ENCODE measurements at places on chromosomes 5 and 9. TPM values are rescaled to one million over a fixed set of nuclear protein-coding genes. Genes with fewer than 3 reads are reported as not detected.
A peak's percentile ranks its signal among the peaks of the same experiment; 100 is the strongest.

GRCh38 chr5:42640835-42641234 is 115.8 kb upstream of the CCDC152 start:
- DNase-seq: no peak

- no peak for DNase-seq
These were observed 29.9 kb upstream of the UBE2QL1 start for GRCh38 chr5:6418679-6419276.

DNA sequence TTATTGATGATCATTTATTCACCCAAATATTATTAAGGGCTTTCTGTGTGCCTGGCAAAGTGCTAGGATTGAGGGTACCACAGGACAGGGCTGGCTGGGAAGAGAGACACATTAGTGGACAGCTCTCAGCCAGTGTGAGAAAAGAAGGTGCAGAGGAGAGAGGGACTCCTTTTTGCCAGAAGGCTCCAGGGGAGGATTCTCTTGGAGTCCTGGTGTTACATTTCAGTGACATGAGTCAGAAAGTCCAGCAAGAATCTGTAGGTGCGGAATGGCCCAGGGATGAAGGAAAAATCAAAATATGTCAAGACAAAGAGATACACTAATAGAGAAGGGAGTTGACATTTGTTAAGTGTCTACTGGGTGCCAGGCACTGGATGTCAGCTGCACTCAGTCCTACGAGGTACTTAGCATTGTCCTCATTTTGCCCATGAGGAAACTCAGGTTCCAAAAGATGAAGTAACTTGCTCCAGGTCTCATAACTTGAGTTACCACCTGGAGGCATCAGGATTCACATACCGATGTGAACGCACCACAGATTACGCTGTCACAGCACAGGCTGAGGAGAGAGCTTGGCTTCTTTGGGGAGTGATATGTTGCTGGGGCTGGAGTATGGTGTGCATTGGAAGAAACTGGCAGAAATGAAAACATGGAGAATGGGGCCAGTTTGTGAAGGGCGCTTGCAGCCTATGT is 60.5 kb downstream of the RASGRF2 start:
- DNase-seq: peak; percentile 44

GRCh38 chr9:34559624-34560455 is 29.7 kb downstream of the CNTFR start:
- DNase-seq: peak; percentile 50

STC2 gene
- total RNA-seq: 316 TPM

GRCh38 chr9:121350993-121351561 is 19.0 kb downstream of the STOM start:
- peak; percentile 90 for DNase-seq

DNA sequence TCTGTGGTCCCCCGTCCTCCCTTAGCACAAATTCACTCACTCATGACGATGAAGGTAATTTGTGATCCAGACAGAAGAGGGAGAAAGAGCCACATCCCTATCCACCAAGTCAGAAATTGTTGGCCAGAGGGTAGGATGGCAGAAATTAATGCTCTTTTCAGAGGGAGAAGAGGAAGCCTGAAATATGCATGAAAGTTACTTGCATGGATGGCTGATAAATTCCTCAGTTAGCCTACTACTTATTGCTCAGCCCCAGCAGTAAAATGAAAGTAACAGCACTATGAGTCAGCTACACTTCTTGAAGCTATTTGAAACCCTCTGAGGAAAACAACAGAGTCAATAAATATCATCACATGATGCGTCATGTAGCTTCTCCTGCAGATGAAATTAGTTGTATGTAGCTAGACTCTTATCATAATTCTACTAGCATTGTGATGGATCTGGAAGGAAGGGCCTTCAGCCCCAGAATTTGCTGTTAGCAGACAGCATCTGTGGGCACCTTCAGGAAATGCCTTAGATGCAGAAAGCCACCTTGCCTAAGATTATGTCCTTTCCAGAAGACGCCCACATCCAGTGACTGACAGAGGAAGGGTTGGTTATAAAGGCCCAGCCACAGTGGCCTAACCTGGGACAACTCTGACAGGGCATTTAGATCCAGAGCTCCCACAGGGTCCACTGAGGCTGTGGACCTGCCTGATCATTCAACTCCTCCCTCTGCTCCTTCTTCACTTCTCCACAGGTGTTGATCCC is 81.2 kb upstream of the CCDC112 start:
- peak; percentile 59 for DNase-seq

NTNG2 gene
- total RNA-seq: not detected

FOXD4L3 gene
- 0.96 TPM for total RNA-seq

GRCh38 chr9:135908093-135908753 is 877 bp upstream of the CAMSAP1 start:
- no peak for DNase-seq

GRCh38 chr9:120898396-120898795 is 21.4 kb upstream of the PHF19 start:
- DNase-seq: no peak

SLC45A2 gene
- not detected for total RNA-seq

ATOSB gene
- total RNA-seq: 26.0 TPM

DNA sequence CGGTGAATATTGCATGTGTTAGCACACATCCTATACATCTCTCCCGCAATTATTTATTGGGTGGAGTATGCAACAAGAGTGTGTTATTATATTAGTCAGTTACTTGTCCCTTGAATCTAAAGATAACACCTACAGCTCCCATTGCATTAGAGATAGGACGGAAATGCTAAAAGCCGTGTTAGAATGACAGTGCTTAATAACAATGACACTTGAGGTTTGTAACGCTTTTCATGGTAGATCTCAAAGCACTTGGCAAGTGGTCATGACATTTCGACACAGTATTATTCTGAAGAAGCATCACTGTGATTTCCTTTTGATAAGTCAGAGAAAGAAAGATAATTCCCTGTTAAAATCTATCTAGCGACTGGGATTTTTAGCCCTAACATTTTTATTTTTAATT is 33.4 kb upstream of the TRIO start:
- peak; percentile 15 for DNase-seq

DNA sequence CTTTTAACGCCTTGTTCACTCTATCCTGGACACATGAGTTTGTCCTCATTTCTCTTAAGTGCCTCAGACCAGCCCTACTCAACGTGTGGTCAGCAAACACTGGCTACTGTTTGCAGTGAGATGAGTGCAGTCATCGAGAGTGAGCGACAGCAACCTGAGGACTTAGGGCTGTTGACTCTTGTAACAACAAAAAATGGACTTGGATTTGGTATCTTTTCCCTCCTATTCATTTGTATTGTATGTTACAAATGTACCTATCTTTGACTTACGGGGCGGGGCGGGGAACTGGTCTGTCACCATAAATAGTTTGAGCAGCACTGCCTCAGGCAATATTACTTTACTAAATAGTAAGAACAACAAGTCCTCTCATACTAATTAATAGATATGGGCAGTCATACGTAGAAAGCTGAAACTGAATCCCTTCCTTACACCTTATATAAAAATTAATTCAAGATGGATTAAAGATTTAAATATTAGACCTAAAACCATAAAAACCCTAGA is 84.1 kb downstream of the TLE1 start:
- no peak for DNase-seq

DNA sequence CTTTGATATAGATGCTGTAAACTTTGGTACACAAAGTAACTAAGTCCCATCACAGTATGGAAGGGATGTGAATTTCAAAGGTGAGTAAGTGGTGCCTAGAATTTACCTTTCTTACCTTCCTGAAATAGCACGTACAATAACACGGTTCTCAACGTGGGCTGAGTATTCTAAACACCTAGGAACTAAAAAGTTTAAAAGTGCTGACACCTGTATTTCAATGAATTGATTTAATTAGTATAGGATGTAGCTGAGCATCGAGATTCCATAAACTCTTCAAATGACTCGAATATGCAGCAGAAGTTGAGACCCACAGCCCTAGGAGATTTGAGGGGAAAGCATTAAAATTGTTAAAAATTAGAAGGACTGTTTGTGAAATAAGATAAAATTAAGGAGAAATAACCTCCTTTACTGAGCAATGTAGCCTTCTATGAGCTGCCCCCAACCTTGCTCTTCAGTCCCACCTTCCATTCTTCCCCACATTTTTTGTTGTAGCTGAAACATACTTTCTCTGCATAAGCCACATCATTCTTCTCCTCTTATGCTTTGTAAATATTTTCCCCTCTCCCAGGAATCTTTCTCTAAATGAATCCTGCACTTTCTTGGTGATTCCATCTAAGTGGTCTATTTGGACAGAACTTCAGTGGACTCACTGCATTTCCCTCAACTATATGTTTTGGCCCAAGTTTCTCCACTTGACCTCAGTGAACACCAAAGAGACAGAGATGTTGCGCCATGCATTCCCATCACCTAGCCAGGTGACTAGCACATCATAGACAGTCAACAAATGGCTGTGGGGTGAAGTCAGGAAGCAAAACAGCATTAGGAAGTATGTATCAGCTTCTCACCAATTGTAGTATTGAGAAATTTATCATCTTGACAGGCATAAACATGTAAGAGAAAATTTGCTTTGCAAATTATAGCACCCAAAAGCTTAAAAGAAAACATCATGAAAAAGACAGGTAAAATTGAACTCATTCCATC is 156.5 kb upstream of the TAS2R1 start:
- no peak for DNase-seq
